ENCODE measurements at places on chromosomes 7 and 10.
A peak's percentile ranks its signal among the peaks of the same experiment; 100 is the strongest.

GRCh38 chr7:140061607-140061930 lies 1.2 kb downstream of the PARP12 start:
- no peak for DNase-seq

DNA sequence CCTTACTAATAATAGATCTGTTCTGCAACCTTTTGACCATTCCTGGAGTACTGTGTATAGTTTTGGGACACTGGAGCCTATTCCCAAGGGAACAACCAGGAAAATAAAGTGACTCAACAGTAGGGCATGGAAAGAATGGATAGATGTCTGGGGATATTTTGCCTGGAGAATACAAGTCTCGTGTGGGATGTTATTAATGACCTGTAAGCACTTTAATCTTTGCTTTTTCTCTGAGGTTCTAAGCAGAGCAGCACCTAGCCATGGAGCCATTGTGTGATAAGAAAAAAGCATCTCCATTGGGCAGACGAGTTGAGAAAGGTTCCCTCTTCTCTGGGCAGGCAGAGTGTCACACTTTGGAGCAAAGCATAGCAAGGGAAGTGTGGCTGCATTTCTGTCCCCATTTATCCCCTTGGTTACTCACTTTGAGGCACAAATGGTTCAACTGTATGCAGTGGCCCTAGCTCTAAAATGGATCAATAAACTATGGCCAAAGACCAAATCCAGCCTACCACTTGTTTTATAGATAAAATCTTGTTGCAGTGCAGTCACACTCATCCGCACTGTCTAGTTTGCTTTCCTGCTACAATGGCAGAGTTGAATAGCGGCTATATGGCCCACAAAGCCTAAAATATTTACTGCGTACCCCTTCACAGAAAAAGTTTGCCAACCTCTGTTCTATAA lies 21.0 kb upstream of the CCDC71L start:
- DNase-seq = no peak

DNA sequence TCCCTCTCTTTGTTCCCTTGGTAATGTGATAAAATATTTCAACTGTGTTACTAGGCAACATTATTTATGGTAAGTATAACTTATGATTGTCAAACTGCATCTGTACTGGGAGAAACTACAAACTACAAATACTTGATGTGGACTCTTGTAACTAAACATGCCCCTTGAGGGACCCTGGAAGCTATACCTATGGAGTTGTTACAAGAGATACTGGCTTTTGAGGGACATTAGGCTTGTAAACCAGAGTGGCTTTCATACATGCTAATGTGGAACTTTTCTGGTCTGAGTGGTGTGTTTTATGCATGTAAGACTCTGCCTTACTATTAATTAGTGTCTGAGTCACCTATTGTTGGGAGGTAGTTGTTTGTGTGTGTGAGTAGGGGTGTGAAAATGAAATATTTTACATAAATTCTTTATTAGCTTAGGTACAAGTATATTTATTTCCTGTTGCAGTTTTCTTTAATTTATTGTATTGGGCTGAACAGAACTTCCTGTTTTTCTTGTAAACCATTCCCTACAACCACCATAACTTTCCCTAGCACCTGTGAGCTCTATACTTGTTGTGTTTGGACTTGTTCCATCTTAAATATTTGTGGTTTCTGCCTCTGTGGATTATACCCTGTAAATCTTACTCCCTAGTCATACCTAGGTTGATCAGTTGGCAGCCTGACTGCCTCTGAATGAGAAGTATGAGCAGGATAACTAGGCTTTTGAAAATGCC lies 49.8 kb downstream of the STK31 start:
- no peak for DNase-seq

- no peak for DNase-seq
These were observed 51.3 kb upstream of the TCF7L2 start for GRCh38 chr10:112898540-112899390.

DNA sequence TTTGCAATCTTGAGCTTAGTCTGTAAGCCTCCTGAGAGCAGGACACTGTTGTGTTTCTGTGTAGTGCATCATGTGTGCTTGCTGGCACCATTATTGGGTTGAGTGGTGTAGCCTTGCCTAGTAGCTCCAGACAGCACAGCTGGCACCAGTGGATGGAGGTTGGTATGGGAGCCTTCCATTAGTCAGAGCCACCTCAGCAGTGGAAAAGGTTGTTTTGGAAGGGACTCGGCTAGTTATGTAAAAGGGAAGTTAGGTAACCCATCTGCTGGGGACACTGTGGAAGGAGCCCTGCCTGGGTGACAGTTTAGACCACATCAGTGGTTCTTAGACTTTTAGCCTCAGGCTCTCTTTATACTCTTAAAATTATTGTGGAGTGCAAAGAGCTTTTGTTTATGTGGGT lies 16.3 kb downstream of the MINDY4 start:
- DNase-seq = no peak

GRCh38 chr7:7103343-7104313 lies 78.7 kb upstream of the C1GALT1 start:
- DNase-seq = peak; percentile 12

Measured in CMK (cell line).